Cortex of kidney (tissue), 1 donor: ENCODE measurements at places on chromosomes 3 and 15.

GRCh38 chr15:85771271-85771670, 23.5 kb downstream of the KLHL25 start:
- no peak for DNase-seq

GRCh38 chr3:197435426-197435825, 120.3 kb downstream of the BDH1 start:
- DNase-seq, result no peak

- DNase-seq, result no peak
These were observed 24.2 kb downstream of the SOX2 start for GRCh38 chr3:181735911-181736310.

GRCh38 chr3:127765735-127766134, 56.6 kb downstream of the MGLL start:
- DNase-seq, result no peak

DNA sequence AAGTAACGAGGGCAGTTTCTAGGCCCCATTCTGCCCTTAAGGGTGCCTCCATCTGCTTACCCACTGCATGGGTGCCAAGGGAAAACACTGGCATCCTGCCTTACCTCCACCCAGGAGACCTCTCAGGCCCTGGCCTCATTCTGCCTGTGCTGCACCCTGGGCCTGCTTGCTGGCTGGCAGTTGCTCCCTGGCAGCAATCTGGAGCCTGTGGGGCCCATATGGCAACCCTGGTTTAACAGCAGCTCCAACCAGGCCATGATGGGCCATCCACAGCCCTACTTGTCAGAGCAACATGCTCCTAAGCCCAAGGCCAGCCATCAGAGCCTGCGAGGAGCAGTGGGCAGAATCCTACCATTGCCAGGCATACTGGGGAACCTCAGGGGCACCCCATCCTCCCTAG, 3.7 kb downstream of the C3orf18 start:
- no peak for DNase-seq

DNA sequence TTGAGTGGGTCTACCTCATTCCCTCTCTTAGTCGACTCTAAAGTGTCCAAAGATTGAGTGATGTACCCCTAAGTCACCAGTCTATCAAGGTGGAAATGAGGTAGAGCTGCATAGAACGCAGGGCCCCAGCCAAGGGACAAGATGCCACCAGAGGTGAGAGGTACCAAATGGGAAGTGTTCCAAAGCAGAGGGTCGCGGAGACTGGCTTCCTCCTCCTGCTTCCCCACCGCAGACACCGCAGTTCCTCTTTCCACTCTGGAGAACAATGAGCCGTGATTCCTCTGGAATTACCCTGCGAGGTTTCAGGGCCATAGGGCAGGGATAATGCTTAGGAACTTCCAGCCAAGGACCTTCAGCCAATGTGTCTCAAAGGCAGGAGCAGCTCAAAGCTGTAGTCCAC, 55.8 kb downstream of the DAPK2 start:
- no peak for DNase-seq

DNA sequence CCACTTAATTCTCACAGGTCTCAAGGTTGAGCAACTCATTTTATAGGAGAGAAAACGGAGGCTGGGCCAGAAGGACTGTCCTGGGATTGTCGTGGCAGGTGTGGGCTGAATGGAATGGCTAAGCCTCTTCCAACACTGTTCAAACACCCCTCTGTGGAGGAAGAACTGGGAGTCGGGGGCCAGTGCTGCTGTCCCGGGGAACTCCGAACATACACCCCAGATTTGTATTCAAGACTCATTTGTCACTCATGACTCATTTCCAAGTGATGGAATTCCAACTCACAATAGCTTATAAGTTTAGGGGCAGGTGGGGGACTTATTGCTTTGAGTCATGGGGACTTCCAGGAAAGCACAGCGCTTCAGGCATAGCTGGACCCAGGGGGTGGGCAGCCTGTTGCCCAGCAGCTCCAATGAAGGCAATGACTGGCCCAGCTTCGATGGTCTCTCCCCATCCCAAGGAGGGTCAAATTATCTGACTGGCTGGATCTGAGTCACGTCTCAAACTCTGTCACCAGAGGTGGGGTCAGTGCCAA, 72.5 kb downstream of the TM2D3 start:
- DNase-seq, result no peak

DNA sequence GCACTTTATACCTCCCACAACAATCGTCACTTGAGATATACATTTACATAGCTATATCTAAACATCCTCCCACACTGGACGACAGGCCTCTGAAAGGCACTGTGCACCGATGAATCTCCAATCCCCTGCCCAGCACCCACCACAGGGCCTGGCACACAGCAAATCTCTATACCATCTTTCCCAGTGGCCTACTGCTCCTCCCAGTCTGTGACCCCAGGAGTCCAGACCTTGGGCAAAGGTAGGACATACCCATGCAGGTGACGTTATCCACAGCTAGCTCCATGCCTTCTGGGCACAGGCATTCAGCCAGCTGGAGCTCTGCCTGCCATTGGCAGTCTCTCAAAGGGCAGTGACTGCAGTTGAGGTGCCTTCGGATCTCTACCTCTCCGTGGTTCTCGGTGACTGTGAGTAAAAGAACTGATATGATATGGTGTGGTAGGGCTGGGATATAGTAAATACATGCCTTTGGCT, 5.8 kb downstream of the LTK start:
- DNase-seq, result no peak

DNA sequence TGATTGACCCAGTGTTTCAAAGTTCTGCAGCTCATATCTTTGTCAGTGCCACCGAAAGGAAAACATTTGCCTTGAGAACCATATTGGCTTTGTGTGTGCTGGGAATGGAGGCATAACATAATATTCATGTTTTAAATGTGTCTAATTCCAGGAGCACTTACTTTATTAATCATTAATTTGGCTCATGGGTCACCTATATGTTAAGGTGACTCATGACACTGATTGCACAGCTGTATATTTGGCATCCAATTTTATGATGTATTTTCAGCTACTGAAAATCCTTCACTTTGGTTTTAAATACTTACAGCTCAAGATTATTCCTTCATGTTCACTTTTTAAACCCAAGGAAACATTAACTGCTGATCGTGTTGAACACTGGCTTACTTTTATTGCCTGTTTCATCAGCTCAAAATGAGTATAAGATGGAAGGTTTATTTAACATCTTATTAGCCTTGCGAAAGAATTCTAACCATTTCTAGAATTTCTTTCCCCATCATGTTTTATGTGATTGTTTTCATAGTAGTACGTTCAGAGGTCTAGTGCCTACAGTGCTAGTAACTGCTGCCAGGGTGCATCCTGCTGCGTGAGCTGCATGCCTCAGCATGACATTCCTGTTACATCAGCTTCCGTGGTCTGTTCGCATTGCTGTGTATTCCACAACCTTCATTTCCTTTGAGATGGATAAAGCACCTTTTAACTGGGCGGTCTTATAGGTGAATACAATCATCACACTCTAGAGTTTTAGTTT, 63.7 kb downstream of the LRCH3 start:
- DNase-seq, result no peak
